ENCODE measurements at places on chromosomes 2 and 18. TPM values are rescaled to one million over a fixed set of nuclear protein-coding genes. Genes with fewer than 3 reads are reported as not detected.

Gene CPO
- 0.28 TPM for total RNA-seq

Gene C1QL2
- not detected for total RNA-seq

Gene DOK6
- total RNA-seq: 0.20 TPM

Gene SERPINB11
- total RNA-seq: not detected

Gene TEX44
- not detected for total RNA-seq

Gene DSG4
- not detected for total RNA-seq

DNA sequence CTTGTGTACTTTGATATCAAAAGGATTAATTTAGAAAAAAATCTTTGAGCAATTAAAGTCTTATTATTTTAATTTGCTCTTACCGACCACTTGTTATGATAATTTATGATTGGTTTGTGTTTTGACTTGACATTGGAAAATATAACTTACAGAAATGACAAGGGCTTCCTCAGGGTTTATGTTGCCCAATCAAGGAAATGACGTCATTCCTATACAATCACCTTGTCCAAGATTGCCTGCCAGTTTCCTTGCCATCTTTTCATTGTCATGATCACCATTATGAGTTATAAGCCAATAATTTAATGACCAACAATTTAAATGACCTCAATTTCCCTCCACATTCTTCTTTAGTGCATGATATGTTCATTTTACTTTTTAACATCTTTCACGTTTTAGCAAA lies 351.8 kb upstream of the TMEFF2 start:
- no peak for DNase-seq

DNA sequence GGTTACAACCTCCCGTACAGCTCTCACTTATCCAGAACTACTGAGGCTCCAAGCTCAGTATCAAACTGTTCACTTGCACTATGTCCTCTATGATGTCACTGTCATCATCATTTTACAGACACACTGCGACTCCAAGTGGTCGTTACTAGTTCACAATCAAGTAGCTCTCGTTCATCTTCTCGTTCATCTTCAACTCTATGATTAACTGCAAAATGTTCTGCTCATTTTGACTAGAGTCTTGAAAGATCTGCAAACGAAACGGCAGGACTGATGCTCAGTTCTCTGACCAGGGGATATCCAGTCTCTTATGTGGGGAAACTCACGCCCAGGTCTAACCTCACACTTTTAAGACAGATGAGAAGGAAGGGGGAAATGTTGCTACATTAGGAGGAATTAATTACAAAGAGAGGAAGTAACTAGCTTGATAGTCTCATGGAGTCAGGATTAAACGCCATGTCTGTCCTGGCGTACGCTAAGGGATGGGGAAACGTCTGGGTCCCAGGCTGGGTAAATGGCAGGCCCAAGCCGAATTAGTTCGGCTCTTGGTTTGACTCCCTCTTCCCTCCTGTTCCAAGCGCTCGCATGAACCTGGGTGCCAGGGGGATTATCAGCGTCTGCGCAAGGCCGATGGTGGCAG lies 794 bp upstream of the CHCHD5 start:
- DNase-seq: no peak

GRCh38 chr2:124480958-124481357 lies 455.9 kb downstream of the CNTNAP5 start:
- no peak for DNase-seq

- DNase-seq: no peak
Measured at GRCh38 chr18:75255094-75255493, 44.5 kb downstream of the TSHZ1 start.

DNA sequence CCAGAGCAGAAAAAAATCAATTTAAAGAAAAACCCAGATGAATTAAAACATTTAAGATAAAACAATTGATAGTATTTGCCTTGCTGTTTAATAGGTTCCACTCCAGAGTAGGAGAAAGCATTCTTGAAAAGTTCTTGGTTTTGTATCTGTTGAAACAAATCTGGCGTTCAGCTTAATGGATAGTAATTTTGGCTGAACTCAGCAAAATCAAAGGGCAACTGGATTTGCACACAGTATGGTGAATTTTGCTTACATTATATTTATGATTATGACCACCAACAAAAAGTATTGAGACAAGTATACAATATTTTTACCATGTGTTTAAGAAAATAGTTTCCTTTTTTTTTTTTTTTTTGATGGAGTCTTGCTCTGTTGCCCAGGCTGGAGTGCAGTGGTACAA lies 34.0 kb downstream of the SLC4A10 start:
- no peak for DNase-seq

GRCh38 chr2:11710210-11710609 lies 36.2 kb upstream of the LPIN1 start:
- DNase-seq: no peak

Measured in spleen (tissue), 13 donors.